ENCODE measurements at places on chromosomes 3 and 15. TPM values are rescaled to one million over a fixed set of nuclear protein-coding genes. Genes with fewer than 3 reads are reported as not detected.

Gene IL17RE
- 0.89 TPM for total RNA-seq

Gene HHATL
- not detected for total RNA-seq

Gene ANKUB1
- not detected for total RNA-seq

Gene BCL2A1
- total RNA-seq: not detected

Gene NRG4
- total RNA-seq: not detected

Gene FAM174B
- total RNA-seq: 11.0 TPM

Gene IL5RA
- not detected for total RNA-seq

Gene MUC13
- total RNA-seq: not detected

Gene LIPC
- total RNA-seq: not detected

Gene AGBL1
- total RNA-seq: not detected

Gene TMIE
- total RNA-seq: not detected

Gene ANKDD1A
- 5.7 TPM for total RNA-seq

Gene CRYGS
- 4.9 TPM for total RNA-seq

Gene PCOLCE2
- 3.8 TPM for total RNA-seq

Gene LTF
- not detected for total RNA-seq

Gene DHFR2
- 7.4 TPM for total RNA-seq

Gene CPB1
- total RNA-seq: not detected

Gene SLC22A14
- total RNA-seq: 0.47 TPM

Gene ACAN
- 11.6 TPM for total RNA-seq

Gene ANKRD63
- total RNA-seq: 0.42 TPM

Gene CADPS
- total RNA-seq: not detected

Gene SCG5
- total RNA-seq: 0.54 TPM

Gene SLC6A6
- total RNA-seq: 41.9 TPM

Gene NDUFB4
- total RNA-seq: 109 TPM

Gene GOLGA6L7
- total RNA-seq: not detected

Gene SRGAP3
- 1.5 TPM for total RNA-seq

Gene RTP4
- total RNA-seq: not detected

Gene DPH6
- total RNA-seq: 14.3 TPM

Gene GOLGA6L26
- not detected for total RNA-seq

Gene TIMP4
- total RNA-seq: 5.0 TPM

Gene OR4F6
- total RNA-seq: not detected

Gene GJD2
- not detected for total RNA-seq

Gene IL16
- total RNA-seq: not detected

Gene FES
- 2.2 TPM for total RNA-seq

Gene TF
- 1.9 TPM for total RNA-seq

Gene FILIP1L
- 49.3 TPM for total RNA-seq

Gene PPARG
- 6.2 TPM for total RNA-seq

Gene RASL12
- 0.73 TPM for total RNA-seq

Gene A4GNT
- total RNA-seq: not detected

Gene LINGO1
- total RNA-seq: 2.1 TPM

Gene STRIT1
- total RNA-seq: not detected

Gene MRAS
- total RNA-seq: 29.7 TPM

Gene ZBED2
- total RNA-seq: not detected

Gene GCNT3
- 0.76 TPM for total RNA-seq

Gene EXD1
- total RNA-seq: not detected

Gene ANKRD34C
- not detected for total RNA-seq

Gene CCR9
- total RNA-seq: not detected

Gene BFSP2
- not detected for total RNA-seq

Gene NR1I2
- total RNA-seq: not detected

Gene NTRK3
- total RNA-seq: not detected

Gene CTXND1
- 0.24 TPM for total RNA-seq

Gene PTPRG
- total RNA-seq: 51.5 TPM

Gene TRH
- not detected for total RNA-seq

Gene NANOGP8
- total RNA-seq: not detected

Gene FSTL1
- 2,574 TPM for total RNA-seq

Gene SLC6A11
- not detected for total RNA-seq

Gene MKRN3
- not detected for total RNA-seq
